ENCODE measurements at places on chromosomes 2 and 18.

GRCh38 chr2:9737053-9737875, 106.0 kb upstream of the TAF1B start:
- DNase-seq = no peak

DNA sequence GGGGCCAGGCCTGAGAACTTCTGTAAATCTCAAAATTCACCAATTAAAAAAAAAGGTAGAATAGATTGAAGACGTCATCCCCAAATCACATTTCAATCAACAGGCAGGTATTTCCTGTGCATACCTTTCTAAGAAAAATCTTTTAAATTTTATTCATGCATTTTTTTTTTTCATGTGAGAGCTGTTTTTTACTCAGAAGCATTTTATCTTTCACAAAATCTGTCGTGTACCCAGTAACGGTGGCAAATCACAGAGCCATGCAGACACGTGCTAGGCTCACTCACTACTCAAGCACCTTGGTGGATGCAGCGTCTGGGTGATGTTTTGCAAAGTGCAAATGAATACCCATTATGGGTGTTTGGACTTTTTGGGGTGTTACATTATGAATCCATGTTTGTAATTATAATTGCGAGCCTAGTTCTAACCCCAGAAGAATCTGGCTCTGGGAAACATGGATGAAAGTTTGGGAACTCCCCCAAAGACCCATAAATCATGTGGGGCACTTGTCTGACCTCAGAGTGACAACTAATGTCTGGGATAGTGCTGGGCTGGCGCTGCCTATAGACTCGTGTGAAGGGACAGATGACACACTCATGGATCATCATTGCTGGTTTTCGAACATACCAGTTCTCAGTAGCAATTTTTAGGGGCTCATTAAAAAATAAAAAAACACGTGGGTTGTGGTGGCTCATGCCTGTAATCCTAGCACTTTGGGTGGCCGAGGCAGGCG, 335.2 kb downstream of the LPIN1 start:
- DNase-seq = no peak

GRCh38 chr2:200065477-200065876, 110.1 kb downstream of the MAIP1 start:
- peak; percentile 54 for DNase-seq

DNA sequence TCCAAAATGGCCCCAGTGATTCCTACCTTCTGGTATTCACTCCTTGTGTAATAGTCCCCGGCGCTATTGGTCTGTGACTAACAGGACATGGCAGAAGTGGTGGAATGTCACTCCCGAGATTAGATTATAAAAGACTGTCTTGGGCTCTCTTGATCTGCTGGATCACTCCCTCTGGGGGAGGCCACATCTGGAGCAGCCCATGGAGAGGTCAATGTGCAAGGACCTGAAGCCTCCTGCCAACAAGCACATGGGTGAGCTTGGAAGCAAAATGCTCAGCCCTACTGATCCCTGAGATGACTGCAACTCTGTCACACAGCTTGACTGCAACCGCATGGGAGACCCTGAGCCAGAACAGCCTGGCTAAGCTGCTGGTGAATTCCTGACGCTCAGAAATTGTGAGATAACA, 94.3 kb upstream of the GLI2 start:
- no peak for DNase-seq

DNA sequence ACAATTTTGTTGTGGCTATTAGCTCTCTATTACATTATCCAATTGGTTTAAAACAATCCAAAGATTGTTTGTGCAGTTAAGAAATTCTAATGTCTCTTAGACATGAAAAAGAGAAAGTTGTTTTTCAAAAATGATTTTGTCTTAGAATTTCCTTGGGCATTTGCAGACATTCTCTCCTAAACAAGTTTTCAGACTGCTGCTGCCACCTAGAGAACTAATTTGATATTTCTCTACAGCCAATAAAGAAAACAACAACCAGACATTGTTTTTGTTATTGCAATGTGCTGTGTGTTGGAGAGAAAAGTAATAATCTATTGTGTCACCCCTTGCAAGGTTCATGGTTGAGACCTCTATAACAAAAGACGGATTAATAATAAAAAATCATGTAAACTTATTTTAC, 119.0 kb upstream of the SYT4 start:
- DNase-seq = no peak

GRCh38 chr18:12092398-12093229, 1.0 kb upstream of the ANKRD62 start:
- DNase-seq = no peak

- peak; percentile 30 for DNase-seq
Measured at GRCh38 chr18:46042571-46043123, 29.4 kb downstream of the PSTPIP2 start.

DNA sequence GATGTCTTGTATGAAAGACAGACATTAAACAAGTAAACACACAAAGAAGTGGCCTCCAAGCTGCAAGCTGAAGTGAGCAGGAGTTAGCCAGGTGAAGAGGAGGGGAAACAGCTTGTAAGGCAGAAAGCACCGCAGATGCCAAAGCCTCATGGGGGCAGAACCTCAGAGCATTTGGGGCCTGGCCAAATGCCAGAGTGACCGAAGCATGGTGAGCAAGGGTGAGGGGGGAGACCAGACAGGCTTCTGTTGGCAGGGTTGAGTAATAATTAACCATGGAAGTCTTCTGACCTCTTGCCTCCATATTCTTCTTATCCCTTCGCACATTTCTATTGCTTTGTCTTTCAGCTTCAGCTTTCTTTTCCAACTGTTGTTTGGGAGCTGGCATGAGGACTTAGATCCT, 5.6 kb downstream of the QPCT start:
- DNase-seq = no peak

- DNase-seq = peak; percentile 13
Measured at GRCh38 chr2:20583425-20583881, 67.4 kb downstream of the HS1BP3 start.

DNA sequence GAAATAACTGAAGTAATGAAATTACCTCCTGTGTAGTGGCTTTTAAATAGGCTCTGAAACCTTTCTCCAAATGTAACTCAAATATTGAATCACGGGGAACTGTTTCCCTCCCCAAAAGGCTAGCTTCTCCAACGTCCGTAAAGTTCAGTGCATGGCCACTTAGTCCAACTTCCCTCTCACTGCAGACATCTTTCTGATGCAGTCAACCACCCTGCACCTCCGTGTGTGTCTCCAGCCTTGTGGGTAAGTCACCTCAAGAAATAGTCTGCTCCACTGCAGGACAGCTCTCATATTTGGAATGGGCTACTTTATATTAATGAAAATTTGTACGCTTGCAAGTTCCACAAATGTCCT, 152.5 kb upstream of the CYRIA start:
- no peak for DNase-seq

- no peak for DNase-seq
Measured at GRCh38 chr2:97654309-97654708, 8.4 kb downstream of the COX5B start.

DNA sequence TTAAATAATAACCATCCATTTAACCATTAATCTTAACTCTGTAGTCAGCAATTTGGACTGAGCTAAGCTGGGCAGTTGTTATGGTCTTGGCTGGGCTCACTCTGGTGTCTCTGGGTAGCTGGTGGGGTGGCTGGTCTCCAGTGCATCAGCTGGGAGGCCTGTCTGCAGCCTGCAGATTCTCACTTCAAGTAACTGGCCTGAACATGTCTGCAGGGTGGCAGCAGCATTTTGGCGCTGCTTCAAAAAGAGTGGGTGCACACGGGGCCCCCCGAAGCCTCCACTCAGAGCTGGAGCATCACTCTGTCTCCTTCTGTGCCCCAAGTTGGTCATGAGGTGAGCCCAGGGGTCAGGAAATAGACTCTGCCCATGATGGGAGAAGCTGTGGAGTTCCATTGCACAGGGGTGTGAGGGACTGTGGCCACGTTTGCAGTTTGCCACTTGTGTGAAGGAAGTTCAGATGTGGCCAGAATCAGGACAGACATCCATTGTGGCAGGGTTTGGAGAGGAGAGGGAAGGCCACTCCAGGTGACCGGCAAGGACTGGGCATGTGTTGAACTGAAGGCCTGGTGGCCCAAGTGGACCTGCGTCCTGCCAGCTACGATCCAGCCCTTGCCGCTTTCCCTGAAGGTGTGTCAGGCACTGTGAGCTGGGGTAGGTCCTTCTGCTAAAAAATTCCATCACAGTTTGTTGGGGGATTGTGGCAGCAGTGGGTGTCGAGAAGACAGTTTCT, 4.9 kb upstream of the ALLC start:
- DNase-seq = no peak

DNA sequence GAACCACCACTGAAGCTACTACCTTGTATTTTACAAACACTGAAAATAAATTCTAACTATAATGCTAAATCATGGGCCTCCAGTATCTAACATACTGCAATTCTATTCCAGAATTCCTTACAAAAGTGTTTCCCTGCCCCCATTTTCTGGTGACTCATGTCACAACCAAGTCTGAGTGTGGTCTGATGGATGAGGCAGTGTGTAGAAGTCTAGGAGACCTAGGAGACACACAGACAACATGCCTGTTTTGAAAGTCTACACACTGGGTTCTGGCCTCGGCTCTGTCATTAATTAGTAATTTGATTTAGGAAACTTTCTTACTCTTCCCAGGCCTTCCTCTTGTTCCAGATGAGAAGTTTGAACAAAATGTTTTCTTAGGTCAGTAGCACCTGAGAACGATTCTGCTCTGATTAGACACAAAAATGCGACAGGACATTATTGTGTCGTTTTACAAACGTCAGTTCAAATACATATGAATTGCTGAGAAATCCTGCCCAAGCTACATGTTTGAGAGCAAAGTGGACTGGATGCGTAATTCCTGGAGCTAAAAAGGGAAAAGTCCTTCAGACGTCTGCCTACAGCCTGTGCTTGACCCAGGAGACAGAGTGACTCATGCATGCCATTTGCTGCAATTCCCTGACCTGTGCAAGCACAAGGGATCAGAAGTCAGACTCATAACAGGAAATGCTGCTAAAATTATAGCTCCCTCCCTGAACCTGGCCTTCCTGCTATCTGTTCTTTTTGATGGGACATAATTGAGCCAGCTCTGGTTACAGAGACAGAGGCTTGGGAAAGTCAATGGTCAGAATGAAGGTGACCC, 494.4 kb downstream of the SOX11 start:
- DNase-seq = no peak

GRCh38 chr18:45670281-45670962, 53.6 kb upstream of the SLC14A1 start:
- DNase-seq = no peak

- DNase-seq = no peak
Measured at GRCh38 chr18:25033747-25034471, 318.1 kb downstream of the ZNF521 start.

DNA sequence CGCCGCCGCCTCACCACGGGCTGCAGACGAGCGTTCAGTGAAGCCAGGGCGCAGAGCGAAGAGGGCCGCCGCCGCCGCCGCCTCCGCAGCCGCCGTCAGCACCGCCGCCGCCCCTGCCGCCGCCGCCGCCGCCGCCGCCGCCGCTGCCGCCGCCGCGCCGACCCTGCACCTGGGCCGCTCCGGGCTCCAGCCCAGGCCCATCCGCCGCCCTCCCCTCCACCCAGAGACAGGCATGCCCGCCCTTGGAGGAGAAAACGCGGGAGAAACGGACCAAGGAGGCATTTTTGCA, 3.0 kb downstream of the POU3F3 start:
- no peak for DNase-seq

DNA sequence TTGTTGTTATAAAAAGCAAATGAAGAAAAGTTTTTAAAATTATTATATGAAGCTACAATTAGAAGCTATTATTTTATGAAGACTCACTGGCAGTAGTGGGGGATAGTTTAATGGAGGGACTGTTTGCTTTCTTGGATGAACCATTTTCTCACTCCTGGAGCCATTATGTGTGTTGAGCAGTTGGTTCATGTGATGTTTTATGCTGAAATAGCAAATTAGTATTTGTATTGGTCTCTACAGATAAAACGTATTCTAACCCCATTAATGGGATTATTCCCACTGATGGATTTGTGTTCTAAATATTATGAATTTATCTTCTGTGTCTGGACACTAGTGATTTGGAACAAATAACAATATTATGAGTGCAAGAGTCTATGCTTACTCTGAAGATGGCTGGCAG, 507.5 kb upstream of the FSHR start:
- no peak for DNase-seq

GRCh38 chr2:105961599-105962146, 217.0 kb downstream of the NCK2 start:
- DNase-seq = no peak

- no peak for DNase-seq
Measured at GRCh38 chr2:88131201-88131998, 3.5 kb upstream of the FABP1 start.

- DNase-seq = no peak
Measured at GRCh38 chr2:238019962-238020361, 40.8 kb upstream of the SCLY start.

DNA sequence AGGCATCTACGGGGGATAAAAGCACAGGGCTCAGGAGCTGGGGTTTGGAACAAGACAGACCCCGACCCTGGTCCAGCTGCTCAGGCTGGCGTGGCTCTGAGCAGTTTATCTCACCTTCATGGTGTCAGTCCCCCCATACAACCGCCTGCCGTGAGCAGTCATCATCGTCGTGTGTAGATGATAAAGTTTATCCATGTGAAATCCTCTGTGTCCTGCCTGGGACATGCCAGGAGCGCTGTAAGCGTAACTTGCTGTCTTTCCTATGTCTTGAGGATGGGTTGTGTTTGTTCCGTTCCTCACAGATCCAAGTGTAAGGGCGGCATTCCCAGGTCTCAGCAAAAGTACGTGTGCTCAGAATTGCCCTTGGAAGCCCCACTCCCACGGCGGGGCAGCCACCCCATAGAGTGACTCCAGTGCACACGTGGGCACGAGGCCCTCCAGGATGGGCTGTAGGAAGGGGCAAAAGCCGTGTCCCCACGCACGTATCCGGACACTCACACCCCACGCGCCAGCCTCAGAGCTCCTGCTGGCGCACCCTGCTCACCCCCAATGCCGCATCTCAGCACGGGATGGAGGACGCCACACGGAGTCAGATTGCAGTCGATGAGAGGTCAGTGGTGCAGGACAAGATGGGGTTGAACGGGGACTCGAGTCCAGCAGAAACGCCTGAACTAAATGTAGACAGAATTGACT, 50.9 kb downstream of the ADI1 start:
- DNase-seq = peak; percentile 12

DNA sequence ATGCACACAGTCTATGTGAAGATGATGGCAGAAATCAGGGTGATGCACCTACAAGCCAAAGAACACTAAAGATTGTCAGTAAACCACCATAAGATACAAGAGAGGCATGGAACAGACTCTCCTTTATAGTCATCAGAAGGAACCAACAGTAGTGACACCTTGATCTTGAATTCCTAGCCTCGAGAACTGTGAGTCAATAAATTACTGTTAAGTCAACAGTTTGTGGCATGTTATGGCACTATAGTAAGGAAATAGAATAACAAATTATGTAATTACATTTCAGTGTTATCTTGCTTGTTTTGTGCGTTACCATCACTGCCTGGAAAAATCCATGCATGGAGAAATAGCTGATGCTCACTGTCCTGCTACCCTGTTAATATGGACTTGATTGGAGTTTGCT, 110.2 kb upstream of the LRP1B start:
- no peak for DNase-seq

GRCh38 chr18:57931038-57931437, 113.0 kb upstream of the NEDD4L start:
- no peak for DNase-seq

DNA sequence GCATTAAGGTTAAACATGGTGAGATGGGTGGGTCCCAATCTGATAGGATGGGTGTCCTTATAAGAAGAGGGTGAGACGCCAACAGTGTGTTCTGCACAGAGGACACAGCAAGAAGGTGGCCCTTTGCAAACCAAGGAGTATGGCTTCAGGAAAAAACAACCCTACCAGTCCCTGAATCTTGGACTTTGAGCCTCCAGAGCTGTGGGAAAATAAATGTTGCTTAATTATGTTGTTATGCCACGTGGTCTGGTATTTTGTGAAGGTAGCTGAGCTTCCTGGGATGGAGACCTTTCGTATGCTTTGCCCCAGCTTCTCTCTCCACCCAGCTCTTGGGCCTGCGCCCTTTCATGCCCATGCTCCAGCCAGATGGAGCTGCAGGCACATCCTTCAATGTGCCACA, 114.2 kb upstream of the EPC2 start:
- DNase-seq = no peak
